ENCODE measurements at places on chromosomes 1 and 21. TPM values are rescaled to one million over a fixed set of nuclear protein-coding genes. Genes with fewer than 3 reads are reported as not detected.

DNA sequence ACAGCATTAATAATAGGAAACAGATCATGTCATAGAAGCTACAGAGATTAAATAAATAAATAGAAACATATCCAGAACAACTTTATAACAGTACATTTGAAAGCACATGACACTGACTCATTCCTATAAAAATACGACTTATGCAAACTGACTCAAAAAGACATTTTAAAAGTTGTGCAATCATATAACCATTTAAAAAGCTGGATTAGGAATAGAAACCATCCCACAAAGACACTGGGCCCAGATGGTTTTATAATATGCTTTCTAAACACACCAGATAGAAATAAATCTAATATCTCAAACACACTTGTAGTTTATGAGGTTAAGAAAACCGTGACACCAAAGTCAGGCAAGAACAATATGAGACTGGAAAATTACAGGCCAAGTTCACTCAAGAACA is 47.6 kb downstream of the MATN1 start:
- DNase-seq, result no peak

GRCh38 chr1:12547586-12548225 is 70.3 kb downstream of the DHRS3 start:
- DNase-seq, result peak; percentile 53

GRCh38 chr1:20266141-20266540 is 24.5 kb upstream of the VWA5B1 start:
- no peak for DNase-seq

GRCh38 chr1:41241354-41241748 is 755 bp downstream of the SCMH1 start:
- peak; percentile 82 for DNase-seq

GRCh38 chr21:16587681-16588375 is 858.0 kb downstream of the USP25 start:
- no peak for DNase-seq

FALEC gene
- total RNA-seq, result 0.46 TPM

DNA sequence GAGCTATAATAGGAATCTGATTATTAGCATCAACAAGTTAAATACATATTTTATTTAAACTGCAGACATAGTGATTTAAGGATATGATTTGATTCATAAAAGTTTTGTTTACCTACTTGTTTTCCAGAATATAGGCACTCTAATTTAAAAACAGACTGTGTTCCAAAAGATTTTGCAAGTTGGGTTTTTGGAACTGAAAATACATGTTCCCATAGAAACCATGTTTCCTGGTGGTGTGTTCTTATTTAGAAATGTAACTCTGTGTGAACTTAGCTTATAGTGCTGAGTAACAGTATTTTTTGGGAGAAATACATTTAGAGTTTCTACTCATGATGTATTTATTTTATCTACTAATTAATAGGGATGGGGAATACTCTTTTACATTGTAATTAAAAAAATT is 21.8 kb downstream of the USP25 start:
- DNase-seq, result no peak

- no peak for DNase-seq
Measured at GRCh38 chr1:178376008-178376407, 120.8 kb downstream of the CLEC20A start.

GJA5 gene
- 9.9 TPM for total RNA-seq

DNA sequence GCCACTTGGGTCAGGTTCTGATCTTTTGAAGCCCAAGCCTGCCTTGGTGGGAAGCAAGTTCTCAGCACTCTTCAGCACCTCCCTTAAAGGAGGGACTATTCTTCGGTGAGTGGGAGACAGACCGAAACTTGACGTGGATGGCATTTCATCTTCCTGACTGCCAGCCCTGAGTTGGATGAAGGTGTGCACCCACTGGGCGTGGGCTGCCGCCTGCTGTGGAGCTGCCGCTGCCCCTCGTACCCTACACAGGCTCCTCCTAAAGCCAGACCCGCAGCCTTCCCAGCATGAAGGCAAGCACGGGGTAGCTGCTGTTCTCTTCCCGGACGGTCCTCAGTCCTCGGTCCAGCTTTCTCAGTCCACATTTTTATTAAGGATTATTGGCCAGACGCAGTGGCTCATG is 84.2 kb downstream of the SLC66A1 start:
- DNase-seq, result no peak

PTPN22 gene
- total RNA-seq, result 0.70 TPM

GRCh38 chr21:14099570-14099969 is 111.2 kb downstream of the LIPI start:
- no peak for DNase-seq

Data from cardiac septum (tissue), 1 donor.